ENCODE measurements at places on chromosomes 6 and 20.

- no peak for DNase-seq
Observed at GRCh38 chr20:62482974-62483373, 7.2 kb upstream of the GATA5 start.

DNA sequence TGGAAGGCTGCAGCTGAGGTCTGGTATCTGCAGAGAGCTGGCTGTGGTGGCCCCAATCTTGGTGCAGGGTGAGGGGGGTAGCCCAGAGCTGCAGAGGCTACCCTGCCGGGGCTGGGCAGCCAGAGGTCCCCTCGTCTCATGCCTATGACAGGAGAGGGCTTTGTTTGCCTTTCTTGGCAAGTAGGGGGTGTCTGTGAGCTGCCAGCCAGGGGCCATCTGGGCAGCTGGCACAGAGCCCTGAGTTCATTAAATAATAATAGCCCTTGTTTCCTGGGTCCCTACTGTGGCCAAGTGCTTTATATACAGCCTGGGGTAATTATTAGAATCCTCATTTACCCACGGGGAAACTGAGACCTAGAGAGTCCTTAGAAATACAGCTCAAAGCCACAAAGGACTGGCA, 66.6 kb downstream of the EZR start:
- no peak for DNase-seq

- DNase-seq, result no peak
Observed at GRCh38 chr6:42158631-42159030, 14.5 kb upstream of the GUCA1A start.

- peak; percentile 27 for DNase-seq
Observed at GRCh38 chr20:50385733-50386640, 124.2 kb upstream of the PTPN1 start.

DNA sequence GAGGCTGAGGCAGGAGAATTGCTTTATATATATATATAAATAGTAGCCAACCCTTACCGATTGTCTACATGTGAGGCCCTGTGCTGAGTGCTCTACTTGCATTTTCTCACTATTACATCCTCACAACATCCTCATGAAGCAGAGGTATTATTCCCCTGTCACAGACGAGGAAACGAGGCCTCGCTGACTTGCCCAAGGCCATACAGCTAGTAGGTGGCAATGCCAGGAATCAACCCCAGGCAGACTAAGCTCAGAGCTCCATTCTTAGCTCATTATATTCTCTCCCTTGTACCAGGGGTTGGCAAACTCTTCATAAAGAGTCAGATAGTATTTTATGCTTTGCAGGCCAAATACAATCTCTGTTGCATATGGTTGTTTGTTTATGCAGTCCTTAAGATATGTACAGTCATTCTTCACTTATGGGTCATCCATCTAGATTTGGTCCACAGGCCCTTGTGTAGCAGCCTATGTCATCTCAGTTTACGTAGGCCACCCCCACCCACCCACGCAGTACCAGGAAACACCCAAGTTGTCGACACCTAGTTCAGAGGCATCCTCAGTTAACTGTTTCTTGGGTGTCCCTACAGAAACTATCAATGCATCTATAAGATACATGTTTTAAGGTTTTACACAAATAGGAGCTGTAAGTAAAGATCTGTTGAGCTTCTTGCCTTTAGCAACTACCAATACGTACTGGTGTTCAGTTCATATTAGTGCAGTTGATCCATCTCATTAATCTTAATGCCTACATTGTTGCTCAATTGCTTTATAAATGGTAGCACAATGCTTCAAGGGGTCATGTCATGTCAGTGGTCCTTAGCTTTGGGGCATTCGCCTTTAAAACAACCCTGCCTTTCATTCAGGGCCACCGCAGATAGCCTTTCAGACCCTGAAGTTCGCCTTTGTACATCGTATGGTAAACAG, 3.0 kb downstream of the CASS4 start:
- DNase-seq, result no peak

DNA sequence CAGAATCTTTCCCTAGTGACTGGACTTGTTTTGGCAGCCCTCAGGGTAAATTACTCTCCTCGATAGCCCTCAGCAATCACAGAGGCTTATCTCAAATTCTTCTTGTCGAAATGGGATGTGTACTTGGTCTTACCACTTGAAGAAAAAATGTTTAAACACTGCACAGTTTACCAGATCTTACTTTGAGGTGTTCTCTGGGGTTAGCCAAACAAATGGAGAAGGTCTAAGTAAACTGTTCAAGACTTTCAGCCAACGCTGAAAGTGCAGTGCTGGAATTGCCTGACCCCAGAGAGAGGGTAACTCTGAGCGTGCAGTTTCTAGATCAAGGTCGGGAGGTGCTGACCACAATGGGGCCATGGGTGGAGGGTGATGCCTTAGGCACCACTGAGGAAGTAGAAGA, 39.2 kb downstream of the MYLIP start:
- DNase-seq, result no peak

- DNase-seq, result no peak
Observed at GRCh38 chr6:159257846-159258245, 88.6 kb downstream of the FNDC1 start.

- DNase-seq, result no peak
Observed at GRCh38 chr20:58742668-58743566, 50.3 kb downstream of the NPEPL1 start.

DNA sequence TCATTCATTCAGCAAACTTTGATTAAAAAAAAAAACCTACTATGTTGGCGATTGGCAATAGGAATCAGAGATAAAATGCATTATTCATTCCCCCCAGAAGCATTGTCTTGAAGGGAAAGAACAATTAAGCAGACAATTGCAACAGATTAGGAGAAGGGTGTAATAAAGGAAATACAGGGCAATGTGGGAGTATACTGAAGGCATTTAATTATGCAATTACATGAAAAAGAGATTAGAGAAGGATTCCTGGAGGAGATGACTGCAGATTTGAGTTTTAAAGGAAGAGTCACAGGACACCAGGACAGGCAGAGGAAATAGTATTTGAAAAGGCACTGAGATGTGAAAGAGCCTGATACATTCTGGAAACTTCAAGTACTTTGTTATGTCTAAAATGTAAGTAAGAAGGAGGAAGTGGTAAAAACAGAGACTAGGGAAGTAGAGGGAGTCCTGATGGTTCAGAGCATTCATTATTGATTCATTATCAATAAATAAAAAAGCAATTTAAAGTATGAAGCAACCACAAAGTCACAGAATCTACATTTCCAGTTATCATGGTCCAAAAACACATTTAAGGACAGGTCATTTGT, 43.7 kb downstream of the THEMIS start:
- no peak for DNase-seq

DNA sequence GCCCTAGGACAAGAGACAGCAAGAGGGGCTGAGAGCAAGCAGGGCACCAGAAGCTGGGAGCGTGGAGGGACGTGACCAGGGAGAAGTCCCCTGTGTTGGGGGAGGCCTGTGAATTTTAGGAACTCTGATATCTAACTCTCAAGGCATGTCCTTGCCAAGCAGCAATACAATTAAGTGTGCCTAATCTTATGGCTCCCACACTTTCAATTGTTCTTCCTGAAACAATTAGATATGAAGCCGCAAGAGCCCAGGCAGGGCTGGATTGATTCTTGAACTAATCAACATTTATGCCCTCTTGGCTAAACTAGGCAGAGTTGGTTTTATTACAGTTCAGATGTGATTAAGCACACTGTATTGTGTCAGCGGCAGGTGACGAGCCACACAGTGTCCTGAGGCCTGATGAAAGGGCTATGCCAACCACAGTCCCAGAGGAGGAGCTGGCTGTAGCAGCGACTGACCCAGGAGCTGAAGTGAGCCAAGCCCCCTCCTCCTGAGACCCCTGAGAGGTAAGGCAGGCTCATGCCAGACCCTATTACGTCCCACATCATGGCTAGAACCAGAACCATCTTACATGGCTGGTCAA, 4.2 kb upstream of the MAVS start:
- DNase-seq, result no peak

DNA sequence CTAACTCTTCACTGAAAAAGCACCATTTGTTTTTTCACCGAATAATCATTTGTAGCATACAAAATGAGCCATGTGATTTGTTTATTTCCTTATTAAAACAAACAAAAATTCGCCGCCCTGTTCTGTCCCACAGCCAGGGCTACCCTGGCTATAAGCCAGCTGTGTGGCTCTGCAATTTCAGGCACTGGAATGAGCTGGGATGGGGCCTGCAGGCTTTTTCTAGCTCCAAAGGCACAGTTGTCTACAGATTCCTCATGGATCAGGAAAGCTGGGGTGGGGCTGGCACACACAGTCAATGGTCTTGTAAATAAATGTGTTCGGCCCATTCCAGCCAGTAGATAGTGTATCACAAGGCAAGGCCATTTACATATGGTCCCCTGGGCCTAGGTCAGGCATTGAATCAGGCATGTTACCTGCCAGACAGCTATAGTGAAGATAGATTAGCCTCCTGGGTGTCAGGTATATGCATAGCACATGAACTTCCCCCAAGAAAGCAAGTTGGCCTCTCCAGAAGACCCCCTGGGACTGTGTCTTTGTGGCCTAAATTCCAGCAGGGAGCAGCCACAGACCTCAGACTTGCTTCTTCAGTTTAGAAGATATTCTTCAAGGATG, 608.9 kb downstream of the MAFB start:
- DNase-seq, result no peak

GRCh38 chr20:17326096-17326495, 99.3 kb downstream of the PCSK2 start:
- no peak for DNase-seq

- DNase-seq, result no peak
Observed at GRCh38 chr20:50456452-50457324, 53.5 kb upstream of the PTPN1 start.

- DNase-seq, result no peak
Observed at GRCh38 chr6:167933290-167933689, 64.2 kb upstream of the KIF25 start.

GRCh38 chr6:163867518-163868292, 453.2 kb downstream of the QKI start:
- DNase-seq, result no peak

- DNase-seq, result no peak
Observed at GRCh38 chr6:129623008-129623732, 86.8 kb downstream of the ARHGAP18 start.

- DNase-seq, result no peak
Observed at GRCh38 chr6:33426590-33427511, 7.0 kb downstream of the SYNGAP1 start.

DNA sequence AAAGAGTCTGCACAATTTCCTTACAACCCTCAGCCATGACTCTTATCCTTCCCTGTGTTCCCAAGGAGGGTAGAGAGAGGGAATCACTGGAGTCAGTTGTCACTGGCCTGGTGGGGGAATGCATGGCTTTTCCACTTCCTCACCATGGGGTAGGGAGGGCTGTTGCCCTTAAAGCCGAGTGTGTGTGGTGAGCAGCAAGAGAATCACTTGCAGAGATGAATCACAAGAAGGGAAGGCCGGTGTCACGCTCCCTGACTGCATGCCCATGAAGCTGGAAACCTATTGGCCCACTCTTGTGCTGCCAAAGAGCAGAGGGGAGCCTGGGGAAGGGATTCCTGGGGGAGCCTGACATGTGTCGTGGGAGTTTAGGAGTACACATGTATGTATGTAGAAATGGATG, 18.1 kb upstream of the BMP6 start:
- no peak for DNase-seq

GRCh38 chr6:109963598-109964170, 14.4 kb upstream of the GPR6 start:
- no peak for DNase-seq

DNA sequence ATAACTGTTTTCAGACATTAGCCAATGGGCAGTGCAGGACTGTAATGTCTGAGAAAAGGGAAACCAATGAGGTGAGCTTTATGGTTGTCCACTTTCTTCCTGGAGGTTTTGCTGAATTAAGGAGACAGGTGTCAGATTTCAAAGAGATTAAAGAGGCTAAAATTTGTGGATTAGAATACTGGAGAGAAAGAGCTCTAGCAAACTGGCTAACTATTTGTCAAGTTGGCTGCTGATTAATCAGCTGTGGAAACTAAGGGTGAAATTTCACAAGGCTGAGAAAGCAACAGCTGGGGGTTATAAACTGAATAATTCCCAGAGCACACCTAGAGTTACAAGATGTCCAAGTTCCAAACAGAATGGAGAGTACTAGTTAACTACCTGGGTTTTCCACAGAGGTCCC, 198.9 kb downstream of the TBC1D32 start:
- DNase-seq, result no peak

GRCh38 chr6:87807475-87807874, 105.4 kb upstream of the AKIRIN2 start:
- DNase-seq, result no peak

- DNase-seq, result no peak
Observed at GRCh38 chr6:17574866-17575560, 25.1 kb upstream of the FAM8A1 start.

DNA sequence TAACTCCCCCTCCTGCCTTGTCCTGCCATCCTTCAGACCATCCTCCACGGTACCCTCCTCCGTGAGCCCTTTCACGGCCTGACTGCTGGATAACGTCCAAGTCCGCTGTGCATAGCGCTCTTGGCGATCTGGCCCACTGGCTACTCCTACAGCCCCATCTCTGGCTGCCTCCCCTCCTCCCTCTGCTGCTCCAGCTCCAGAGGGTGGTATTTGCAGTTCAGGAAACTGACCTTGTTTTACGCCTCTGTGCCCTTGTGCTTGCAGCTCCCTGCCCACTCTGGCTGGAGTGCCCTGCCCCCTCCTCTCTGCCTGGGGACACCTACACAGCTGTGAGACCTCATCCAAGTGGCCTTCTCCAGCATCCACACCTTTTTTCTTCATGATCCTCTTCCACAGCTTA, 6.5 kb upstream of the RREB1 start:
- DNase-seq, result no peak

DNA sequence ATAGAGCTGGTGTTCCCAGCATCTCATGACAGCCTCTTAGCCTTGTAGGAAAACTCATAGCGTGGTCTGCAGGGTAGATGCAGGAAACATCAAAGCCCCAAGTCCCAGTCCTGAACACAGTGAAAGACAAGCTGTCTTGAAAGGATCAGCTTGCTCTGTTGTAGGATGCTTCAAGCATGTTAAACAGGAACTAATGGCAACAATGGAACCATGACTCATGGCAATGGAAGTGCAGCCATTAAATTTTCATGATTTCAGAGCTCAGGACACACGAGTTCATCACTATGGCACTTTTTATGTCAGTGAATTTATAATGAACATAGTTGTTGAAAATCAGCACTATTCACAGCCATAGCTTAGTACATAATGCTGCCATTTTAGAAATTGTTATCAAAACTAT, 367.7 kb downstream of the KIF16B start:
- DNase-seq, result no peak

- no peak for DNase-seq
Observed at GRCh38 chr6:166907373-166907841, 48.9 kb downstream of the RNASET2 start.

- DNase-seq, result no peak
Observed at GRCh38 chr20:10710991-10711775, 37.4 kb upstream of the JAG1 start.

DNA sequence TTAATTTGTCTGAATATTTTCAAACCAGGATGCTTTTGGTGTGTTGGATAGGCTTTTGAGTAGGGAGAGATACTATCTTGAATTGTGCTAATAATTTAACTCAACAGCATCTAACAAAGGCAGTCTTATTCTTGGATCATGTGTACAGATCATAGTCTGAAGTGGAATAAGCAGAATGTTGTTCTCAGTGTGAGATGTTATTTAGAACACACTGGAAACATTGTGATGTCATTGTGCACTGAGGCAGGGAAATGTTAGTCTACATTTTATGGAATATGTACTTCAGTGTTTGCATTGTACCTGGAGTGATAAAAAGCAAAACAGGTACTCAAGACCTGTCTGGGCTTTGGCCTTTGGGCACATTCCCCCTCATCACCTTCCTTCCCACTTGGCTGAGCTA, 35.0 kb downstream of the RNF144B start:
- DNase-seq, result no peak
